CD4-positive, alpha-beta memory T cell (primary cell): ENCODE measurements at places on chromosomes 13 and 19.

DNA sequence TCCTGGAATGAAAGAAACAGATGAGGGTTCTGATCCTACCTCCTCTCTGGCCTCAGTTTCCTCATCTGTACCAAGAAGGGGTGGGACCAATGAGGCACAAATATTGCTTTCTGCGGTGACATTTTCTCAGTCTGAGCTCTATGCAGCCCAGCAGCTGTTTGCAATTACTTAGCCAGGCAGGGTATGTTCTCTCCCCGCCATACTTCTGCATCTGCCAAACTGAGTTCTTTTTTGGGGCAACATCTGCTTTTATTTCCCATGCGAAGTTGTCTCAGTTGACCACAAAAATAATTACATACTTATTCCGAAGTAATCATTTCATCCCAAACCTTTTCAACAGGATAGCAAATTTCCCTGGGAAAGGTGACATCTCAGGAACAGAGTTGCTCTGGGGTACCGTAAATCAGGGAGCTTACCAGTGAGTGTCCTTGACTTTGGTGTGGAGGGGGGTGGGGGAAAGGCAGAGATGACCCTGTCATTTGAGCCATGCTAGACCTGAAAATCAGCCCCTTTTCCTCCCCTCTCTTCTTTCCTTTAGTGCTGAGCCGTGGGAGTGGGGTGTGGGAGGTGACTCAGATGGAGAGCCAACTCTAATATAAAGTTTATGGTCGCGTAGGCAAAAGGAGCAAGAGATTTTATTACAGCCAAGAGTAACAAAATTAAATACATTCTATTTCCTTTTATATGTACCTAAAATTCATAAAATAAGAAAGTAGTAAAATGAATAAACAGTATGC is 165.7 kb upstream of the KL start:
- DNase-seq: no peak

DNA sequence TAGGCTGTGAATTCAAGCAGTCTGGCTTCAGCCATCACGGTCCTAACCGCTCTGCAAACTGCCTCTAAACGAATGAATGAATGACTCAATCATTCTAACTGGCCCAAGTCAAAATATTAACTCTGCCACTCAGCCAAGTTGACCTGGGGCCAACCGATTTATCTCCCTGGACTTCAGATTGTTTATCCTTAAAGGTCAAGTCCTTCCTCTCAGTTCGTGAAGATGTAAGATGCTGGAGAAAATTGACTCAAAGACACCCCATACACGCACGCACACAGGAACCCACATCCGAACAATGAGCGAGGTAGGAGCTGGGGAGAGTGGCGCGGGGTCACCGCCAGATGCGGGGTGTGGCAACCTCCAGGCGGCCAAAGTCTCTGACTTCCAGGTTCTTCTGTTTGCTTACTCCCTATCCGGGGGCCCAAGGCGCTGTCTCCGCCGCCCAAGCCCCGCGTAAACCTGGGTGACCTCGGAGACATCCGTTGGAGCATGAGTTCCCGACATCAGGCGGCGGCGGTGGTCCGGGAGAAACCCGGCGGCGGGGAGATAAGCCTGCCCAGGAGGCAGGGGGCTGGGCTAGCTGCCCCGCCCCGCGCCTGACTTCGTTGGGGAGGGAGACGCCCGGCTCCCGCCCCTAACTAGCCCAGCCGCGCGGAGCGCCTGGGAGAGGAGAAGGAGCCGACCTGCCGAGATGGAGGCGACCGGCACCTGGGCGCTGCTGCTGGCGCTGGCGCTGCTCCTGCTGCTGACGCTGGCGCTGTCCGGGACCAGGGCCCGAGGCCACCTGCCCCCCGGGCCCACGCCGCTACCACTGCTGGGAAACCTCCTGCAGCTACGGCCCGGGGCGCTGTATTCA is at the start of gene CYP2S1:
CYP2S1 (plus strand) TSS at position 646 of the 856 bp plus-strand sequence; CDS start at position 692, 46 bp downstream.
- no peak for DNase-seq

DNA sequence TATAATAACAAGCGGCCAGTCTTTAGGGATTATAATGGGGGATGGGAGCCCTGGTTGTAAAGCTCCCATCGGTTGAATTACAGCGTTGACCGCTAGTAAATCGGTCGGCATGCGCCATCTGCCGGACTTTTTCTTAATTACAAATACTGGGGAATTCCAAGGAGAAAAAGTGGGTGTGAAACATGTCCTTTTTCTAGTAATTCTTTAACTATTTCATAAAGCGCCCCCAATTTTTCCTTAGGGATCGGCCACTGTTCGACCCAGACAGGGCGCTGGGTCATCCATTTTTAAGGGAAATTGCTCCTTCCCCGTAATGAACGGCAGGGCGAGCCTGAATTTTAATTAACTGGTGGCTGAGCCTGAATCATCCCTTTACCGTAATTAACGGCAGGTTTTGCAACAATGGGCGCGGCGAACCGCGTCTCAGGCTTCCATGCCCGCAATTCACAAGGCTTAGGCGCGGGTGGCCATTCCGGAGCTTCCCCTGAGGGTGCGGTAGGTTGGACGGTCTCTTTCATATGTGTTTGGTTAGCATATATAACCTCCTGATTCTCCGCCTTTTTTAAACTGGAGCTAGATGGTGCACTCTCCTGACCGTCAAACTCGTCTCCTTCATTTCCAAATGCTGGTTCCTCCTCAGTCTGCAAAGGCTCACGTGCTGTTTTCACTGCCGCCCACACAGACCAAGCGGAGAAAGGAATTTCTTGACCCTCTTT is 30.2 kb upstream of the EVI5L start:
- DNase-seq: peak; percentile 43

DNA sequence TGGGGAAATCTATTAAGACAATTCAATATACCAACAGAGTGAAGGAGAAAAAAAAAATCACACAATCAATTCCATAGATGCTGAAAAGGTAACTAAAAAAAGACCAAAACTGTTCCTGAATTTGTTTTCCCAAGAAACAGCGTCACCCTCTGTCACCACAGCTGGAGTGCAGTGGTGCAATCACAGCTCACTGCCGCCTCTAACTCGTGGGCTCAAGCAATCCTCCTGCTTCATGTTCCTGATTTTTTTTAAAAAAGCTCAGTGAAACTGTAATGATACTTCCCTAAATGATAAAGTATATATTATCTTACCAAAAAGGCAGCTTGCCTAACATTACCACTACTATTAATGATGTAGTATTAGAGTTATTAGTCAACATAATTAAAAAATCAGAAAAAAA is 19.6 kb upstream of the ZFP14 start:
- no peak for DNase-seq

DNA sequence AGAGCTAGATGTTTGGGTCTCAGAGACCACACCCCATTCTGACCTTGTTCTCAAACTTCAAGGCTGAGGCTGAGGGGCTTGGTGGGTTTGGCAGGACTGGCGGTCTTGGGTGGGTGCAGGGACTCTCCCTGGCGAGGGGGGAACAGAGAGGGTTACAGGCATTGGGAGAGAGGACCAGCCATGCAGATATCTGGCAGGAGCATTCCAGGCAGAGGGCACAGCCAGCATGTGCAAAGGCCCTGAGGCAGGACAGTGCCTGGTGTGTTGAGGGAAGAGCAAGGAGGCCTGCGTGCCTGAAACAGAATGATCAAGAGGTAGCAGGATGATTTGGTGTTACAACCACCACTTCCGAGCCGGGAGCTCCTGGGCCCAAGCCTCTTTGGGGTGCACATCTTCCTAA is 27.4 kb downstream of the NFILZ start:
- DNase-seq: no peak

GRCh38 chr19:993831-994393 is 6.3 kb upstream of the GRIN3B start:
- no peak for DNase-seq

DNA sequence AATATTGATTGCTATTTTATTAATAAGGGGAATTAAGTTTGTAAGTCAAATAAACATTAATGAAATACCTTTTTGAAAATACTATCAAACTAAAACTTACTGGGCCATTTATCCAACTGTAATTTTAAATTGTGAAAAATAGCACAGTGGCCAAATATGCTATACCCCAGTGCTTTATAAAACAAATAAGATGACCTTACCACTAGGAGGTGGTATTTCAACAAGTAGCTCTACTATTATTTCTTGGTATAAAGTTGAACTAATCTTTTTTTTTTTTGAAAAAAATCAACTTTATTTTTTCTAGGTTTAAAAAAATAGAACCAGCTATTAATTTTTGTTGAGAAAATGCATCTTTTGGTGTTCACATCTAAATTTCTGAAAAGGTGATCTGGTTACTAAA is 14.7 kb downstream of the LACC1 start:
- no peak for DNase-seq

DNA sequence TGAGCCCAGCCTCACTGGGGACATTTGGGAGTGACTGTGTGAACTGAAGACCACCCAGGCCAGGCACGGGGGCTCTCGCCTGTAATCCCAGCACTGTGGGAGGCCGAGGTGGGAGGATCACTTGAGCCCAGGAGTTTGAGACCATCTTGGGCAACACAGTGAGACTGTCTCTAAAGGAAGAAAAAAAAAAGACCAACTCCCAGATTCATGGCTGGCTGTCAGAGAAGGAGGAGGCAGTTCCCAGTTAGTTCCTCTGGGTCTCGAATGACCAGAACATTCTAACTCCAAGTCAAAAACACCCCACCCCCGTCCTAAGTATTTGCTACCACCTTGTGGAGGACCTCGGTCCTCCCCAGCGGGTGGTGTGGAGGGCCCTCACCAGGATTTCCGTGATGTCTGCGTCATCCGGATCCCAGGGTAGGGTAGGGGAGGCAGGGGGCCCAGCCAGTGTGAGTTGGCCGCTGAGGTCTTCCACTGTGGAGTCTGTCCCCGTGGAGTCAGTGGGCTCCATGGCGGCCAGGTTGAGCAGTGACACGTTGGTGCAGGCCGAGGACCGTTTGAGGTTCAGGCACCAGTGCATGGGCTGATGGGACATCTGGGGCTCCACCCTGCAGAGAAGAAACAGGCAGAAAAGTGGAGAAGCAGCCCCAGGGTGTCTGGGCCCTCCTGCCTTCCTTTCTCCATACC is 1.3 kb downstream of the TSKS start:
- DNase-seq: no peak

GRCh38 chr13:70171151-70171550 is 62.9 kb upstream of the KLHL1 start:
- no peak for DNase-seq

GRCh38 chr13:82344867-82345266 is 1537.4 kb downstream of the SLITRK1 start:
- DNase-seq: no peak

- no peak for DNase-seq
Observed at GRCh38 chr13:100646030-100646673, 28.4 kb downstream of the TMTC4 start.

DNA sequence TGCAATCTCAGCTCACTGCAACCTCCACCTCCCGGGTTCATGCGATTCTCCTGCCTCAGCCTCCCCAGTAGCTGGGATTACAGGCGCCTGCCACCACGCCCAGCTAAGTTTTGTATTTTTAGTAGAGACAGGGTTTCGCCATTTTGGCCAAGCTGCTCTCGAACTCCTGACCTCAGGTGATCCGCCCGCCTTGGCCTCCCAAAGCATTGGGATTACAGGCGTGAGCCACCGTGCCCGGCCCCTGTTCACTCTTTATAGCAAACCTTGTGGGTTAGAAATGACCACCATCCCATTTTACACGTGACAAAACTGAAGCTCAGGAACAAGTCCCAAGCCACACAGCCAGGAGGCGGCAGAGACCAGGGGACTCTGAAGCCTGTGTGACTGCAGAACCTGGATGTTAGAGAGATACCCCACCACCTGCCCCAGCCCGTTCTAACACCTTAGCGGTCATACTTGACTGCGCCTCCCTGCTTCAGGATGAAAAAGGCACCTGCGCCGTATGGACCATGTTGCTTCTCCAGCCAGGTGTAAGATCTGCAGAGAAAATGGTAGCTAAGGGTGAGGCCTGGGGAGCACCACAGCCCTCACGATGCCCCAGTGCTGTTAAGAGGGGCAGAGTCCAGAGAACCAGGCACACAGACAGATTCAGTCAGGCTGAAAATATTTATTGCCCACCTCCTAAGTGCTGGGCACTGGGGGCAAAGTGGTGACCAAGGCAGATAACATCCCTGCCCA is 3.6 kb downstream of the DMAC2 start:
- no peak for DNase-seq

DNA sequence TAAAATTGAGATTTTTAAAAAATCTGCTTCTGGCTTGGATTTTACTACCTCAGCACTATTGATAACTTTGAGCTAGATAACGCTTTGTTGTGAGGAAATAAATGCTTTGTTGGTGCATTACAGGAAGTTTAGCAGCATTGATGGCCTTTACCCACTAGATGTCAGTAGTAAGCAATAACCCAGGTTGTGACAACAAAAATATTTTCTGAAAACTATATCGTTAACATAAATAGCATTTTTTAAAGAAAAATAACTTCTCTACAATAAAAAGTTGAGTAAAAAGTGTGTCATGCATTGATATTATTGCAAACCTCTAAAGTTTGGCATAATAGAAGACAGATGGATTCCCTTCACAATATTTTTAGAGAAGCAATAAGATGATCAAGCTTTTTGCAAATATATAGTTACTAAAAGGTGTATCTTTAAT is 1246.5 kb downstream of the UQCRFS1 start:
- DNase-seq: no peak

- DNase-seq: peak; percentile 40
Observed at GRCh38 chr19:37654629-37655300, 500 bp downstream of the ZFP30 start.

- no peak for DNase-seq
Observed at GRCh38 chr13:69866555-69866954, 241.1 kb upstream of the ATXN8OS start.

GRCh38 chr19:55156202-55157063 is 1.1 kb downstream of the TNNI3 start:
- peak; percentile 18 for DNase-seq

DNA sequence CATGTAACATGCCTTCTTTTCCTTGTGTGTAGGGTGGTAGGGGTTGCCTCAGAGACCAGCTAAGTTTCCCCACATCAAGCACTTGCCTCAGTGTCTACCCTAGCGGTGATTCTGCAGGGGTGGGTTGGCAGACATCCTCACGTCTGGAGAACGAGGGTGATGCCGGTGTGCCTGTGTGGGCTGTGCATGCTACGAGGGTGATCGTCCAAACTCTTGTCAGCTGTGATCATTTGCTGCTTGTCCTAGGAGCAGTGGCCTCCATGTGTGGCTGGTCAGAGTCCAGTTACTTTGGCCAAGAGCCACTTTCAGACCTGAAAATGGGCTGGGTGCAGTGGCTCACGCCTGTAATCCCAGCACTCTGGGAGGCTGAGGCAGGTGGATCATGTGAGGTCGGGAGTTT is 5.1 kb downstream of the GPI start:
- no peak for DNase-seq

DNA sequence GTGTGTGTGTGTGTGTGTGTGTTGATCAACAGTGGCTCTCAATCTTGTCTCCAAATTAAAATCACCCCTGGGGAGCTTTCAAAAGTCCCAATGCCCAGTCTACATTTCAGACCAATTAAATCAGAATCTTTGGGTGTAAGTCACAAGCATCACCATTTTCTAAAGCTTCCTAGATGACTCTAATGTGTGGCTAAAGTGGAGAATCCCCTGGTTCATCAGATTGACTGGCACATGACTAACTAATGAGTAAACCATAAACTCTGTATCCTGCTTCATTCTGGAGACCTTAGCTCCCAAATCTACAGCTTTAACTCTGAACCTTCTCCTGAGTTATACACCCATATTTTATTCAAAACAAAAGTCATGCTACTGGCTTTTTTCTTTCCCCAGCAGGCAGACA is 131.3 kb downstream of the SUCLA2 start:
- no peak for DNase-seq
